Esophagus squamous epithelium (tissue), 5 donors: ENCODE measurements at places on chromosomes 7 and 10. TPM values are rescaled to one million over a fixed set of nuclear protein-coding genes. Genes with fewer than 3 reads are reported as not detected.

- no peak overlapping the region for H3K4me3 ChIP-seq
- no peak overlapping the region for H3K27ac ChIP-seq
- no peak for DNase-seq
These were observed 35.4 kb upstream of the CFAP46 start for GRCh38 chr10:132977807-132978206.

DNA sequence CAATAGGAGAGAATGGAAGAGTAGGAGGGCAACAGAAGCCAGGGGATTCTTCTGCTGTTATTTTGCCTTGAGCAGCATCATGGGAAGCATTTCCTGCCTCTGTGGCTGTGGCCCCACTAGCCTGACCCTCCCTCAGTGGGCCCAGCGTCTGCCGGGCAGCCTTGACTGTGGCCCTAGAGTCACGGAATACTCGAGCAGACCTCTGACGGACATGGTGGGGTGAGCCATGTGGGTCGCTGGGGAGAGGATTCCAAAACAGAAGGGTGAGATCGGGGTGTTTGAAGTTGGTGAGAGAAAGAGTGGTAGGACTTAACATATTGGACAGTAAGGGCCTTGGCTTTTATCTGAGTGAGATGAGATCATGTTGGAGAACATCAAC is 8.3 kb upstream of the PRKAG2 start:
- no peaks in the 10 kb centered on the region for H3K4me1 ChIP-seq
- no peaks in the 10 kb centered on the region for H3K36me3 ChIP-seq
- no peak overlapping the region for H3K4me3 ChIP-seq
- no peak overlapping the region for H3K27ac ChIP-seq
- no peak for DNase-seq

GRCh38 chr7:27606270-27607209 is 56.1 kb downstream of the HIBADH start:
- H3K4me1 ChIP-seq = no peaks in the 10 kb centered on the region
- H3K4me3 ChIP-seq = no peak overlapping the region
- H3K27me3 ChIP-seq = no peaks in the 10 kb centered on the region
- no peak overlapping the region for H3K27ac ChIP-seq
- no peaks in the 10 kb centered on the region for H3K36me3 ChIP-seq

DNA sequence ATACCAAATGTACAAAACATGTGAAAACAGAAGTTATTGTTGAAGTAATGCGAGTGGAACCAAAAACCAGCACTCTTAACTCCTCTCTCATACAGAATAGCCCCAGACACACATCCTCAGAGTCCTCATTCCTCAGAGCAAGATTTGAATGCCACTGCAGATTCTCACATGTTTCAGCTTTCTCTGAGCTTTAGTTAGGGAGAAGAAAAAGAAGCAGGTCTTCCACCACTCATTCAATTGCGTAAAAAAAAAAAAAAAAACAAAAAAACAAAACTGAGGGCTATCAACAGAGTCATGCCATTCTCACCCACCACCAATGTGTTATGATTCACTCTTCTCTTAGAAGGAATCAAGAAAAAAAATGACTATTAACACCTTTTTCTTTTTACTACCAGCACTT is 287.7 kb downstream of the IPMK start:
- no peak for DNase-seq
- no peaks in the 10 kb centered on the region for H3K36me3 ChIP-seq
- no peaks in the 10 kb centered on the region for H3K27me3 ChIP-seq
- H3K4me1 ChIP-seq = no peaks in the 10 kb centered on the region
- no peak overlapping the region for H3K27ac ChIP-seq

DNA sequence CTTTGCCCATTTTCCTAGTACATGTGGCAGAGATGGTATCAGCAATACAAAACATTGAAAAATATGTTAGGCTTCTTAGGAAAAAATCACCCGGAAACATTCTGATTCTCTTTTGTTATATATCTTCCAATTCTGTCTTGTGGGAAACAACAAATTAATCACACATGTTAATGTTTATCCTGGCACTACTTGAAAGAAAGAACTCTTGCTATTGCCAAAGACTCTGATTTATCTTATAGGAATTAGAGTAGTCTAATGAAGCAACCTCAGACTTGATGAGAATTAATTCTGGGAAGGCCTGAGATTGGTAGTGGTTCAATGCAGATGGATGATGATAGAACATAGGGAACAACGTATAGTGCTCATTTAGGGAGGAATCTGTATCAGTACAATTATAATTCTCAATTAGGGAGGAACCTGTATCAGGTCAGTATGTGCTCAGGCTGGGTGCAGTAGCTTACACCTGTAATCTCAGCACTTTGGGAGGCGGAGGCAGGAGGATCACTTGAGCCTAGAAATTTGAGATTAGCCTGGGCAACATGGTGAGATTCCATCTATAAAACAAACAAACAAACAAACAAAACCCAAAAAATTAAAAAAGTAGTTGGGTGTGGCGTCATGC is 50.7 kb downstream of the TAS2R16 start:
- no peak for DNase-seq
- H3K4me3 ChIP-seq = no peak overlapping the region
- H3K27ac ChIP-seq = no peak overlapping the region
- no peaks in the 10 kb centered on the region for H3K27me3 ChIP-seq
- no peaks in the 10 kb centered on the region for H3K36me3 ChIP-seq

DNA sequence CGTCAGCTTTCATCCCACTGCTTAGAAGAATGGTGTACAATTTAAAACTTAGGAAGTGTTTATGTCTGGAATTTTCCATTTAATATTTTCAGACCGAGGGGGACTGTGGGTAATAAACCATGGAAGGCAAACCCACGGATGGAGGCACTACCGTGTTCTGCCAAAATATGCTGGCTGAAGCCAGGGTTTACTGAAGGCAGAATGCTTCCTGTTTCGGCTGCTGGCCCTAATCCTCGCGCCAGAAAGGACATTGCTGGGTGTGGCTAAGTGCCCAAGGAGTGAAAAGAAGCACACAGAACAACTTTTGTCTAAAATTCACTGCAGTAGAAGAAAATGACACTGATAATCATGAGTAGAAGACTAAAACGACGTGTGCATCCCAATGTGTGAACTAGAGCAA is 32.3 kb downstream of the PITRM1 start:
- H3K36me3 ChIP-seq = peaks cover 100% of the 10 kb centered on the region
- no peak for DNase-seq
- peaks cover 44% of the 10 kb centered on the region for H3K4me1 ChIP-seq
- no peak overlapping the region for H3K4me3 ChIP-seq

DNA sequence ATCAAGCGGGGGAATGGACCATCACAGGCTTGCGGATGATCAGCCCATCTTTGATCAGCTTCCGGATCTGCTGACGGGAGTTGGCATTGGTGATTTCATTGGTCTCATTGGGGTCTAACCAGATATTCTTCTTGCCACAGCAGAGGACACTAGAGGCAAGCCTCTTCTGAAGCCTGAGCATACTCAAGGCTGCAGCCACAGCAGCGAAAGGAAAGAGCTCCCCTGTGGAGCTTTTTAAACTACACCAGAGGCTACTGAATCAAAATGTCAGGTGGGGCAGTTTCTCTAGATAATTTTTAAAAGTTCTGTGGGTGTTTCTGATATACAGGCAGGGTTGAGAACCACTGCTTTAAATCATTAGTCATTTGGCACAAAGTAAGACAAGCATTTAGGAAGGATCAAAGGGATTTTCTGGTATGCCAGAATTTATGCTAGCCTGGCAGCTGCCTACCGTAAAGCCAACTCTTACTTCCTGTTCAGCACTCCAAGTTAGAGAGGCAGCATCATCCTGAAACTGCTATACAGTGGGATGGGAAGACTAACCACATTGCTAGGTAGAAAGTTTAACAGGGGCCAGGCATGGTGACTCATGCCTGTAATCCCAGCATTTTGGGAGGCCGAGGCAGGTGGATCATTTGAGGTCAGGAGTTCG is 7.0 kb downstream of the NAPEPLD start:
- H3K4me1 ChIP-seq = peaks cover 22% of the 10 kb centered on the region
- no peak for DNase-seq
- no peaks in the 10 kb centered on the region for H3K36me3 ChIP-seq
- H3K27ac ChIP-seq = no peak overlapping the region
- H3K27me3 ChIP-seq = no peaks in the 10 kb centered on the region

- DNase-seq = no peak
- H3K4me1 ChIP-seq = peaks cover 51% of the 10 kb centered on the region
These were observed 14.1 kb downstream of the MAP3K8 start for GRCh38 chr10:30448092-30448491.

DNA sequence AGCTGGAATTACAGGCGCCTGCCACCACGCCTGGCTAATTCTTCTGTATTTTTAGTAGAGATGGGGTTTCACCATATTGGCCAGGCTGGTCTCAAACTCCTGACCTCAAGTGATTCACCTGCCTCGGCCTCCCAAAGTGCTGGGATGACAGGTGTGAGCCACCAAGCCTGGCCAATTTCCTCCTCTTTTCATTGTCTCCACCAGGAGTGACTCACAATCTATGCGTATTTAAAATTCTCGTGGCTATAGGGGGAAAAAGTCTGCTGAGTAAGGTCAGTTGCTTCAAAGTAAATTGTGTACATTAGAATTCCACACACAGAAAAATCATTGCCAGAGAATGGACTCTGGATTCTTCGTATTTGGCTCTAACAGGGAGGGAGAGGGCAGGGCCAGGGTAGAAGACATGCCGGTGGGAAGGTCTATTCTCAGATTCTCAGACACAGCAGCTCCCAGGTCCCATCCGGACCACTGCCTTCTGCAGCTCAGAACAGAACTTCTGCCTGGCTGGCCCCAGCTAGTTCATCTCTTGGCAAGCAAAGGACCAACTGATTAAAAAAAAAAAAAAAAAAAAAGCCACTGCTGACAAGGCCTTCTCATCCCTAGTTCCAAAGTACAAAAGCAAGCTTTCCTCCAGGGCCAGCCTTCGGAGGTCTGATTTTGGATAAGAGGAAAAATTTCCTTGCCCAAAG is 22.2 kb downstream of the PSPH start:
- no peak overlapping the region for H3K4me3 ChIP-seq
- DNase-seq = no peak
- no peak overlapping the region for H3K27ac ChIP-seq
- H3K36me3 ChIP-seq = no peaks in the 10 kb centered on the region
- H3K4me1 ChIP-seq = peaks cover 23% of the 10 kb centered on the region

DNA sequence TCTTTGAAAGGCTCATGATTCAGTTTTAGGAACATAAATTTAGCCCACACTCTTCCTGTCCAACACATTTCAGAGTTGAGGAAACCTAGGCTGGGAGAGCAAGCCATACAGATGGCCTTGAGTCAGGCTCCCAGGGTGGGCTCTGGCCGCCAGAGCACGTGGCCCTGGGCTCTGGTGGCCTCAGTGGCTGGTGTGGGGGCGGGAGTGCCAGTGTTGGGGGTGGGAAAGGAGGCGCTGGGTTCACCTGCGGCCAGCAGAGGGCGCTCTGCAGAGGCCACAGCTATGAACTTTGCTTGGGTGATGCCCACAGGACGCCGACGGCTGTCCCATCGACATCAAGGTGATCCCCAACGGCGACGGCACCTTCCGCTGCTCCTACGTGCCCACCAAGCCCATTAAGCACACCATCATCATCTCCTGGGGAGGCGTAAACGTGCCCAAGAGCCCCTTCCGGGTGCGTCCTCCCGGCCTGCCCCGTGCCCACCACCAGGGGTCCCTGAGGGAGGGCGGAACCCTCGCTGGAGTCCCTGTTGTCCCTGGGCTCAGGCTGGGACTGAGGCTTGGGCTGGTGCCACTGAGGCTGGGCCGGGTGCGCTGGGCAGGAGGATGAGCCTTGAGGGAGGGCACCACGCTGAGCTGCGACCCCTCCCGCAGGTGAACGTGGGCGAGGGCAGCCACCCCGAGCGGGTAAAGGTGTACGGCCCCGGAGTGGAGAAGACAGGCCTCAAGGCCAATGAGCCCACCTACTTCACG is 11.9 kb downstream of the FLNC start:
- no peaks in the 10 kb centered on the region for H3K27me3 ChIP-seq
- no peak overlapping the region for H3K4me3 ChIP-seq
- H3K36me3 ChIP-seq = peaks cover 83% of the 10 kb centered on the region
- H3K27ac ChIP-seq = no peak overlapping the region

- H3K27me3 ChIP-seq = no peaks in the 10 kb centered on the region
- no peak overlapping the region for H3K4me3 ChIP-seq
- H3K36me3 ChIP-seq = peaks cover 24% of the 10 kb centered on the region
- DNase-seq = no peak
These were observed 12.6 kb downstream of the MAFK start for GRCh38 chr7:1542841-1543747.

GRCh38 chr10:17811146-17811865 is 2.2 kb downstream of the MRC1 start:
- H3K36me3 ChIP-seq = no peaks in the 10 kb centered on the region
- no peaks in the 10 kb centered on the region for H3K4me1 ChIP-seq
- peak overlapping the region; percentile 28 for H3K4me3 ChIP-seq
- no peak overlapping the region for H3K27ac ChIP-seq

GRCh38 chr10:71578069-71578468 is 141.5 kb downstream of the C10orf105 start:
- no peaks in the 10 kb centered on the region for H3K27me3 ChIP-seq
- no peak overlapping the region for H3K4me3 ChIP-seq
- no peak overlapping the region for H3K27ac ChIP-seq
- H3K4me1 ChIP-seq = no peaks in the 10 kb centered on the region
- H3K36me3 ChIP-seq = no peaks in the 10 kb centered on the region
- DNase-seq = no peak

- no peak overlapping the region for H3K27ac ChIP-seq
- no peaks in the 10 kb centered on the region for H3K36me3 ChIP-seq
- H3K4me1 ChIP-seq = no peaks in the 10 kb centered on the region
- no peak overlapping the region for H3K4me3 ChIP-seq
- no peaks in the 10 kb centered on the region for H3K27me3 ChIP-seq
These were observed 70.9 kb upstream of the CHST15 start for GRCh38 chr10:124164264-124164663.

DNA sequence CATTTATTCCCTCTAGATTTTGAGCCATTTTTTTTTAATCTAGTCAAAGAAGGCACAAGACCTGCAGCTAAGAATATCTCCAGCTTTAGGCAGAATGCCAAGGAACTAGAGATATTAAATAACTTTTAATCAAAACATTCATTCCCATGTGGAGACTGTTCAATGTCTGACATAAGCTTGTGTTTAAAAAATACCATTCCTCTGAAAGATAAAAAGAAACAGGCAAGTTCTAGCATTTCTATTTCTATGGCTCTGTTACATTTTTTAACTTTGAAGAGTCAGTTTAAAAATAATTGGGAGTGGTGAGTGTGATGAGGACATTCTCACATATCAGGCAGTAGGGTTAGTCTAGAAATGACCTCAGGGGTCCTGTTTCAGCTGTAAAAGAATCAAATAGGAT is 48.0 kb downstream of the RHOBTB1 start:
- no peak overlapping the region for H3K4me3 ChIP-seq
- H3K27me3 ChIP-seq = no peaks in the 10 kb centered on the region
- no peak overlapping the region for H3K27ac ChIP-seq
- H3K4me1 ChIP-seq = no peaks in the 10 kb centered on the region
- no peaks in the 10 kb centered on the region for H3K36me3 ChIP-seq

Gene MOGAT3
- not detected for total RNA-seq

Gene RBP3
- total RNA-seq = not detected

Gene ANKRD1
- not detected for total RNA-seq

Gene ZPBP
- total RNA-seq = not detected

Gene SLC26A5
- not detected for total RNA-seq

Gene KLF14
- total RNA-seq = not detected

Gene NUPR2
- total RNA-seq = not detected

Gene LIPJ
- not detected for total RNA-seq

Gene SFTPA1
- not detected for total RNA-seq

Gene CUZD1
- total RNA-seq = 0.76 TPM

Gene SHTN1
- total RNA-seq = 11.1 TPM
